ENCODE measurements at places on chromosomes 3 and 15.

DNA sequence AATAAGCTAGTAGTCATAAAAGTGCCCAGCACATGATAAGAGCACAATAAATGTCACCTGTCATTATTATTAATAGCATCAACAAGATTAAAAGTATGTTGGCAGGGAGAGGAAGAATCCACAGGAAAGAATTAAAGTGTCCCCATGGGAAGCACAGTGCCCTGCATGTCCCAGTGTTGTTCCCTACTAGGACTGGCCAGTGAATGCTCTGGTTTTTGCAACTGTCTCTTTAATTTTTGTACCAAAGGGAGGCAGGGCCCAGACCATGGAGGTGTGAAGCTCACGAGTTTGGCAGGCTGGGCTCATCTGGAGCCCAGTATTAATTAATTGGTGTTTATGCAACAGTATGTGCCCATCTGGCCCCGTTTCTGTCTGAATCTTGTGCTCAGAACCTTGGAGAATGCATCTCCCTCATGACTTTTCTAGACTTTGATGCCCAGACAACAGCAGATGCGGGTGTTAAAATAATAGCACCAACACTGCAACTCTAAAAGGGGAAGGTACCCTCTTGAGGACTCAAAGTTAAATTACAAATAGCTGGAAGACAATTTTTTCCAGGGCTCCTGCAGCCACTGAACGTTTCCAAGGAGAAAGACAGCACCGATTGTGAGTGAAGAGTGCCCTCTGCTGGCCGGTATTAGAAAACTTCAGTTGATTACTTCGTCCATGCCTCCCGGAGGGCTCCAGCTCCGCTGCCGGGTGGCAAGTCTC is 71.9 kb upstream of the SPATA12 start:
- peak; percentile 89 for DNase-seq

GRCh38 chr15:72835294-72835890 is 51.8 kb upstream of the ADPGK start:
- peak; percentile 82 for DNase-seq

DNA sequence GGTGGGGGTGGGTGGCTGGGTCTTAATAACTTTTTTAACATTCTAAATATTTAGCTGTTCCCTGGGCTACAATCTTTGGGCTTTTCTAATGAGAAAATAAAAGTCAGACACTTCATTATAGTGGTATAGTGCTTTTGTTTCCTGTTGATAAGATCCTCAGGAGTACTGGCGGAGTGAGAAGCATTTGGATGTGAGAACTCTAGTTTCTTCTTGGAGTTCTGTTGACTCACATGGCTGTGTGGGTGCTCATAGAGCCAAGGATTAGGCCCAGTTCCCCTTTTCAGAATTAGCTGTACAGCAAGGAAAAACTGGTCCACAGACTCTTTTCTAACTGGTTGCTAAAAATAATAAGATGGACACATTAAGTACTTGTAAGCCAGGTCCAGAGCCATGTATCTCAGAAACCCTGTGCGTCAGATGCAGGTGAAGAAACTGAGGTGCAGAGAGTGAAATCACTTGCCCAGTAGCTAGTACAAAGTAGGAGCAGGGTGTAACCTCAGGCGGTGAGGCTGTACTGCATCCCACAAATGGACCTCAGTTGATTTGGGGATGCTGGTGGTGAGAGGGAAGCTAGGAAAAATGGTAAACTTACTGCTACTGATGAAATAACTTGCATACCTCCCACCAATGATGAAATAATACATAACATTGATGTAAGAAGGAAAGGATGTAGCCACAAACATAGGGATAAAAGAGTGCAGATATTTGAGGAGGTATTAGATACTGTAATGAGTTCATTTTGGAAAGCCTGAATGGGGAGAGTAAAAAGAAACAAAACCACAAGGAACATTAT is 2.3 kb downstream of the ITPR1 start:
- no peak for DNase-seq

DNA sequence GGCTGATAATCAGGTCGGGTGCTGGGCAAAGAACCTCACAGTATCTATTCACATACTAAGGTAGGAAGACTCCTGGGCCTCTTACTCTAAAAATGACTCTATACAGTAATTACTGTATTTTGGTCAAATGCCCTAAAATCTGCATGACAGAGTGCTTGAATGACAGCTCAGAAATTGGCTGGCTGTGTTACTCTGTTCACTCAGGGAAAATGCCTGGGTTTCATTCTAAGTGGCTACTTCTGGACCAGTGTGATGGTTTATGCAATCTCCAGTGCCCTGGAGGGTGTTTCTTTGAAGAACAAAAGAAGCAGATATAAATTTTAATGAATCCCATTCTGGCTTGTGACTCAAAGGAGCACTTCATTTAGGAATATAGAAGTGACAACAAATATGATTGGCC is 2.2 kb downstream of the GABRR3 start:
- no peak for DNase-seq

DNA sequence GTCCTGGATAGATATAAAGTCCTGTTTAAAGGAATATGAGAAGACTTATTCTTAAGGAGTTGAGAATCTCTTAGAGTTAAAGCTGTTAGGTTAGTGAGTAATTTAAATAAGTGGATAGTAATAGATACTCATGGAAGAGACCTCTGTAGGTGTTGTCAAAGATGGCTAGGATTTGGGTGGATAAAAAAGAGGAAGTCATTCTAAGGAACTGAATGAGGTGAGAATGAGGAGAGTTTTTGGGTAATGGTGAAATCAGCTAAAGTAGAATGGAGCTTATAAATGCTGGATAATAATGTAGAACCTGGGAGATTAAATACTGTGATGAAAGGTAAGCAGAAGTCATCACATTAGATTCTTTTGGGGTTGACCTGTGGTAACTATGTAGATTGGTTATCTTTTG is 8.1 kb downstream of the ARIH1 start:
- no peak for DNase-seq

- no peak for DNase-seq
Measured at GRCh38 chr15:58312031-58312430, 119.8 kb upstream of the LIPC start.

GRCh38 chr3:130565224-130565623 is 48.2 kb downstream of the COL6A6 start:
- DNase-seq = no peak

DNA sequence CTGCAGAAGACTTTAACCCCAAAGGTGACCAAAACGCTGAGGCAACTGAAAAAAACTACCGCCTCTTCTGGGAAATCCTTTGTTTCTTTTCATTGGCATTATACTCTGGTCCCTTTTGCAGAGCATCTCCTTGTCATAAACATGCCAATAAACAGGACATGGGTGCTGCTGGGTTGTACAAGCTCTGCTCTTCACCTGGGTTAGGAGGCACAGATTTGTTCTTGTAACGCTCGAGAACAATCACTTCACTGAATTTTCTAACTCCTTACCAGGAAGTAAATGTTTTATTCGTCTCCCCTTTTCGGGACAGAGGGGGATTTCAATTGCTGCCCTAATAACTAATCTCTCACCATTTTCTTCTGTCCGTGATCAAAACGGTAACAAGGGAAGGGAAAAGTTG is 1.3 kb downstream of the PLCH1 start:
- no peak for DNase-seq

DNA sequence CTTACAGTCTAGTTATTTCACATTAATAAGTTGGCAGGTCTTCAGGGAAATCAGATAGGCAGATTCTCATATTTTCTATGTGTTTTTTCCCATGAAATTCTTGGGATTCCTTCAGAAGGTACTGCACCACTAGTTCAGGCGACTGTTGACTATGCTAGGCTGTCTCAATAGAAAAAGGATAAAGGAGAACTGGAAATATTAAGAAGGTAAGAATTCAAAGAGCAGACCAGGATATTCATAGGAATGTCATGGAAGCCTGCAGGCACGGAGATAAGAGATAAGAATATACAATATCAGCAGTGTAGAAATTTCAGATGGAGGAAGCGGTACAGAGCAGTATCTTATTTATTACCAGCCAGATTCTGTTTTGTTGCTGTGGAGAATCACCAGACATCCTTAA is 432.1 kb upstream of the MDFIC2 start:
- no peak for DNase-seq

GRCh38 chr3:159189994-159190669 is 388.3 kb downstream of the MFSD1 start:
- no peak for DNase-seq

DNA sequence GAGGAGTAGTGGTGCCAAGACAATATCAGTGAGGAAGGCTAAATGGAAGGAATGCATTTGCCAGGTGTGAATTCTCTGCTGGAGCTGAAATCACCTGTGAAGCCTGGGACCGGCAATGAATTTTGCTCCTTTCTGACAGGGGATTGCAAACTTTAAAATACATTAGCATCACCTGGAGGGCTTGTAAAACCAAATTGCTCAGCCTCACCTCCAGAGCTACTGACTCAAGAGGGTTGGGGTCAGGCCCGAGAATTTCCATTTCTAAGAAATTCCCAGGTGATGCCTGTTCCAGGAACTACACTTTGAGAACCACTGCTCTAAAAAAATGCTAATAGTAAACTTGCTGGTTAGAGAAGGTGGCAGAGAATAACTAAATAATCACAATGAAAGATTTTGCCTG is 445.6 kb upstream of the RBMS3 start:
- peak; percentile 67 for DNase-seq

- no peak for DNase-seq
Measured at GRCh38 chr15:52076889-52077781, 35.4 kb downstream of the BCL2L10 start.

DNA sequence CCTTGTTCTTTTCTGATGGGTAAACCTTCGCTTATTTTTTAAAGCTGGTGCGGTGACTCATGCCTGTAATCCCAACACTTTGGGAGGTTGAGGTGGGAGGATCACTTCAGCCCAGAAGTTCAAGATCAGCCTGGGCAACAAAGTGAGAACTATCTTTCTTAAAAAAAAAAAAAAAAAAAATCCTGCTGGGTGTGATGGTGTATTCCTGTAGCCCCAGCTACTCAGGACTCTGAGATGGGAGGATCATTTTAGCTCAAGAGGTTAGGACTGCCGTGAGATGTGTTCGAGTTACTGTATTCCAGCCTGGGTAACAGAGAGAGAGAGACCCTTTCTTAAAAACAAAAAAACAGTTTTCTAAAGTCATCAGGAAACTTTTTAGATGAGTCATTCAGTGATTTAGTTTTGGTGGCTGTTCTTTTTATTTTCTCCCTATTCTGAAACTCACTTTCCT is 37.7 kb downstream of the SLMAP start:
- no peak for DNase-seq

GRCh38 chr3:58534592-58535494 is 2.1 kb downstream of the ACOX2 start:
- DNase-seq = no peak

GRCh38 chr3:119589102-119589773 is 8.4 kb upstream of the PLA1A start:
- DNase-seq = peak; percentile 66

DNA sequence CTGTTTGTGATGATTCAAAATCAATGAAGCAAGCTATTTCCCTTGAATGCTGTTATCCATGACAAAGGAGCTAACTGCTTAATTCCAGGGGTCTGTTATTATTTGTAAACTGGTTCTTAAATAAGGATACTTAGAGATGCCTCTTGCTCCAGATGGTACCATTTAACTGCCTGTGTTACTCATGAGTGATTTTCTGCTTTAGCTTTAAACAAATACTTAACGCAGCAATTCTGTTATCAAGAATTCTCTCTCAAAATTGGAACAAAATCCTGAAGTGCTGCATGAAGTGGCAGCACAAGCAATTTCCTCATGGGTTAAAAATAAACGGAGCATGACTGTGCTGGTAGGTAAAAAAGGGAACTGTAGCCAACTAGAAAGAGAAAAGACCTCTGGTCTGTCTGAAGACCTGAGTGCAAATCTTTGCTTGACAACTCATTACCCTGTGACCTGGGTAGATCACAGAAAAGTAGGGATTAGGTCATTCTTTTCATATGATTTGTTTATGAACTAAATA is 62.5 kb upstream of the GBE1 start:
- no peak for DNase-seq

DNA sequence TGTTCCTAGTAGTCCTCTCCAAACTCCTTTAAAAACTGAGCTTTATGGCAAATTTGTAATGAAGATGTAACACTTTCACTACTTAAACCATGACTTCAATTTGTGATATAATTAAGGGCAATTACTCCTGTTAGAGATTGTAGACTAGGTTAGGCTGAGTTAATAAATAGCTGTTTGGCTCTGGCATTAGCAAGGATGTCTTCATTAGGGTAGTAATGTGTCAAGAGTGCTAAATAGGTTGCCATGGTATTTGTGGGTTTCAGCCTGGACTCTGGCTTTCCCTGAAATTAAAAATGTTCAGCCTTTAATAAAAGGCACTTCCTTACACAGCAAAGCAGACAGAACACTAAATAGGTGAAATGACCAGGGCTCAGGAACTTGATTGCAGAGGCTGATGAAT is 71.9 kb downstream of the GHSR start:
- no peak for DNase-seq

GRCh38 chr15:89647191-89647851 is 7.9 kb downstream of the KIF7 start:
- peak; percentile 97 for DNase-seq

DNA sequence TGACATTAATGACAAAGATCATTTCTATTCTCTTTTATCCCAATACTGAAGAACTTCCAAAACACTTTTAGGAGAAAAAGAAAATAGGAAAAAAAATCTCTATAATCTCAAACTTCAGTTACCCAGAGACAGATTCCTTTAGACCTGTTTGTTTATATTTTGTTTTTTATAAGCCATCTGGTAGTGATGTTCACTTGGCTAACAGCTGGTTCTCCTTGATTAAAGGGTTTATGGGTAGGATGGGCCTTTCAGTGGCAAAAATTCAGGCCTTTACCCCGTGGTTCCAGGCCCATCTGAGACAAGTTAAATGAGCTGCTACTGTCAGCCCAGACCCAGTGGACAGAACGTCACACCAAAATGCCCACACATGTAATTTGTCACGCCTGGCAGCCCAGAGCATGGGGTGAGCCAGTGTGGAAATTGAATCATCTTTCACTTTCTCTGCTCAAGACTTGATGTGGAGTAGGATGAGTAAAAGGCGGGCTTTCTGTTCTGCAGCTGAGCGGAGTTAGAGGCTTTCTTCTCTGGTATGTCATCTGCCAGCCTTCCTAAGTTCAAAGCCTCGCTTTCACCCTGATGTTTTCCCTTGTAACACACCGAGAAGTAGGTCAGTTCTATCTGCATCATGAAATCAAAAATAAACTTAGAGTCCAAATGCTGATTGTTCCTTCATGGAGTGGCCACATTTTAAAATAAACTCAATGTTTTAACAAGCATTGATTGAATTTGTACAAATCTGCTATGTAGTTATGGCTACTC is 62.5 kb upstream of the SKOR1 start:
- DNase-seq = no peak

DNA sequence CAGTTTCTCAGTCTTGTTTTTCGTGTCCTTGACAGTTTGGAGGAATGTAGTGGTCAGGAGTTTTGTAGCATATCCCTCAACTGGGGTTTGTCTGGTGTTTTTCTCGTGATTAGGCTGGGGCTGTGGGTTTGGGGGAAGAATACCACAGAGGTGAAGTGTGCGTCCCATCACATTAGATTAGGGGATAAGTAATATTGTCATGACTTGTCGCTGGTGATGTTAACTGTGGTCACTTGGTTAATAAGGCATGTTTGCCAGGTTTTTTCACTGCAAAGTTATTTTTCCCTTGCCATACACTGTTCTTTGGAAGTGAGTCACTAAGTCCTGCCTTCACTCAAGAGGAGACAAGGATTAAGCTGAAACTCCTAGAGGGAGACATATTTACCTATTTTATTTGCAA is 39.1 kb downstream of the PAK2 start:
- DNase-seq = no peak

GRCh38 chr15:42808913-42809312 is 72.0 kb upstream of the CDAN1 start:
- DNase-seq = no peak
